Small intestine (tissue), 16 donors: ENCODE measurements at places on chromosomes 3 and 15. TPM values are rescaled to one million over a fixed set of nuclear protein-coding genes. Genes with fewer than 3 reads are reported as not detected.

The NOX5 gene
- polyA plus RNA-seq: 0.04 TPM

- H3K36me3 ChIP-seq: peaks cover 7% of the 10 kb centered on the region
- no peaks in the 10 kb centered on the region for H3K4me1 ChIP-seq
- no peak overlapping the region for H3K27ac ChIP-seq
- H3K4me3 ChIP-seq: no peak overlapping the region
Measured at GRCh38 chr3:167705840-167706239, 28.9 kb downstream of the PDCD10 start.

DNA sequence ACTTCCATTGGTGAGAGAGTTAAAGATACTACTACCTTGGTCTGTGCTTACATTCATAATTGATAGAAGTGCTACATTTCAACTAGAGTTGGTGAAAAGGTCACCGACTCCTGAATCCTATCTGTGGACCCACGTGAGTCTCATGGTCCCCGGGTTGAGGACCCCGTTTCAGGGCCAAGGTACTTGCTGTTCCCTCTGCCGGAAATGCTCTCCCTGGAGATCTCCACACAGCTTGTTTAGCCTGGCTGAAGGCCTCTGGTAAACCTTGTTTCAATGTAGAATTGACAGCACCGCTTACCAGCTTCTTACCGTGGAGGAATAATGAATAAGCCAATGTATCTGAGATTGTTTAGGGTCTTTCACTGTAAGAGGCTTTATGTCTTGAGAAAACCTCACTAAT lies 226.0 kb upstream of the GOLGA6L4 start:
- H3K27me3 ChIP-seq: no peaks in the 10 kb centered on the region
- no peaks in the 10 kb centered on the region for H3K36me3 ChIP-seq
- DNase-seq: no peak
- no peak overlapping the region for H3K27ac ChIP-seq
- no peak overlapping the region for H3K4me3 ChIP-seq

- no peak overlapping the region for H3K4me3 ChIP-seq
- no peaks in the 10 kb centered on the region for H3K27me3 ChIP-seq
- H3K27ac ChIP-seq: no peak overlapping the region
- no peaks in the 10 kb centered on the region for H3K4me1 ChIP-seq
- no peak for DNase-seq
Measured at GRCh38 chr3:154549391-154549790, 119.4 kb upstream of the GPR149 start.

DNA sequence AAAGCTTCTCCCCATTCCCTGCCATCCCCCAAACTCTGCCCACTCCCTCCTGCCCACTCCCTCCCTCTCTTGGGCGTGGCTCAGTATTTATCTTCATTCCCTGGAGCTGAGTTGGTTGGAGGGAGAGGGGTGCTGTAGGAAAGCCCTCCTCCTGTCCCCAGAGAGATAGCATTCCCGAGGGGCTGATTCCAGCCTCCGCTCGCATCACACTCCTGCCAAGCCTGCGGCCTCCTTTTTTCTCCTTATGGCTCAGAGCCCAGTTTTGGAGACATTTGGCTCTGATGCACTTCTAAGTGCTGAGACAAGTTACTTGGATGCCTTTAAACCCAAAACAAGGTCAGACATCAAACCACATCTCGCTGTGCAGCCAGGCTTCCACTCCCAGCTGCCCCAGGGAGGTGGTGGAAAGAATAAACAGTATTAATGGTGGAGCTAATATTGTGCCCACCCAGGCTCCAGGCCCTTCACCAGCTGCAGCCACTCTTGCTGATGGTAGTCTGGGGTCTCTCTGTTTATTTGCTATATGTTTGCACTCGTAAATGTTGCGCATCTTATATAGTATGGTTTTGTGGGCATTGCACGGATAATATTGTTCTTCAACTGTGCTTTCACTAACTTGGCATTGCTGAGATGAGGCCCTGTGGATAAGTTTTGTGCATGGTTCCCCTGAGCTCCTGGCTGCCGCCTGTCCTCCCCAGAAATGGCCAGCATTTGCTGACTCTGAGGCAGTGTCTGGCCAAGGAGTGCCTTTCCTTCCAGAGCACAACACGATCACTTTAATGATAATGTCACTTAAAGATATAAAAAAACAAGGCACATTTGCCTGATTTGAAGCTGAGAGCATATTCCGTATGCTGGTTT lies 157.2 kb downstream of the LRRC28 start:
- no peak overlapping the region for H3K27ac ChIP-seq
- DNase-seq: peak; percentile 26
- no peaks in the 10 kb centered on the region for H3K27me3 ChIP-seq
- no peak overlapping the region for H3K4me3 ChIP-seq
- no peaks in the 10 kb centered on the region for H3K36me3 ChIP-seq

The DOCK3 gene
- polyA plus RNA-seq: not detected

The CHRNA7 gene
- polyA plus RNA-seq: 4.3 TPM

The MST1R gene
- 145 TPM for polyA plus RNA-seq

DNA sequence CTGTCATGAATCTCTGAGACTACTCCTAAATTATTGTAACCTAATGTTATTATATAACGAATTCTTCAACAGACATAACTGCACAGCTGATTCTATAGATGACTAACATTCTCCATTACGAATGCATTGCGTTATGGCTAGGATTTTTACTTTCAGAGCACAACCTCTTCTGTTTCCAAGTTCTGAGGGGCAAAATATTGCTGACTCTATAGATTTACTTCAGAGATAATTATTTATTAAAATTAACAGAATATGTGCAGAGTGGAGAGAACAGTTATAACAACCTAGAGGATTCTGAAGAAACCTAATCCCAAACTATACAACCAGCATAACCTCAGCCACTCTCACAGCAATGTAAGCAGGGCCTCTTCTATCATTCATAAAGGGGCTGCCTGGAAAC lies 25.9 kb downstream of the SLITRK3 start:
- no peak for DNase-seq
- no peak overlapping the region for H3K27ac ChIP-seq
- no peak overlapping the region for H3K4me3 ChIP-seq
- no peaks in the 10 kb centered on the region for H3K4me1 ChIP-seq
- no peaks in the 10 kb centered on the region for H3K36me3 ChIP-seq
- H3K27me3 ChIP-seq: no peaks in the 10 kb centered on the region

The PPP1R14D gene
- polyA plus RNA-seq: 348 TPM

GRCh38 chr3:150422907-150423306 lies 14.8 kb downstream of the TSC22D2 start:
- no peak overlapping the region for H3K27ac ChIP-seq
- DNase-seq: no peak
- H3K4me1 ChIP-seq: peaks cover 10% of the 10 kb centered on the region
- H3K36me3 ChIP-seq: no peaks in the 10 kb centered on the region
- H3K4me3 ChIP-seq: no peak overlapping the region

GRCh38 chr3:129482721-129483120 lies 42.7 kb downstream of the IFT122 start:
- H3K27me3 ChIP-seq: no peaks in the 10 kb centered on the region
- no peak overlapping the region for H3K27ac ChIP-seq
- no peak overlapping the region for H3K4me3 ChIP-seq
- no peak for DNase-seq
- peaks cover 69% of the 10 kb centered on the region for H3K36me3 ChIP-seq

DNA sequence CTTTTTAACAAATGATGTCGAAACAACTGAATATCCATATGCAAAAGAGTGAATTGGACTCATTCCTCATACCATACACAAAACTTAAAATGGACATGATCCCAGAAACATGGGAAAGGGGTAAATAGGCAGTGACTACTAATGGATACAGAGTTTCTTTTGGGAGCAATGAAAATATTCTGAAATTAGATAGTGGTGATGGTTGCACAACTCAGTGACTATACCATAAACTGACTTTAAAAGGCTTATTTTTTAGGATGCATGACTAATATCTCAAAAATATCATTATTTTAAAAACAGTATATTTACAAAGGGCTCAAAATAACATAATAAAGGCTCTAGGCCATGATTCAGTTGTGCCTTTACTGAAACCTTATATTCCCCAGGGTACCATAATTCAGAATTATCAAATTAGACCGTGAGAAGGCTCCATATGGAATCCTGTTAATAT lies 16.3 kb upstream of the ATP13A3 start:
- H3K36me3 ChIP-seq: no peaks in the 10 kb centered on the region
- no peak overlapping the region for H3K27ac ChIP-seq
- DNase-seq: no peak
- no peaks in the 10 kb centered on the region for H3K27me3 ChIP-seq

- no peak overlapping the region for H3K27ac ChIP-seq
- no peak overlapping the region for H3K4me3 ChIP-seq
- H3K27me3 ChIP-seq: no peaks in the 10 kb centered on the region
- no peaks in the 10 kb centered on the region for H3K4me1 ChIP-seq
Measured at GRCh38 chr15:47577461-47577860, 139.8 kb upstream of the SEMA6D start.

DNA sequence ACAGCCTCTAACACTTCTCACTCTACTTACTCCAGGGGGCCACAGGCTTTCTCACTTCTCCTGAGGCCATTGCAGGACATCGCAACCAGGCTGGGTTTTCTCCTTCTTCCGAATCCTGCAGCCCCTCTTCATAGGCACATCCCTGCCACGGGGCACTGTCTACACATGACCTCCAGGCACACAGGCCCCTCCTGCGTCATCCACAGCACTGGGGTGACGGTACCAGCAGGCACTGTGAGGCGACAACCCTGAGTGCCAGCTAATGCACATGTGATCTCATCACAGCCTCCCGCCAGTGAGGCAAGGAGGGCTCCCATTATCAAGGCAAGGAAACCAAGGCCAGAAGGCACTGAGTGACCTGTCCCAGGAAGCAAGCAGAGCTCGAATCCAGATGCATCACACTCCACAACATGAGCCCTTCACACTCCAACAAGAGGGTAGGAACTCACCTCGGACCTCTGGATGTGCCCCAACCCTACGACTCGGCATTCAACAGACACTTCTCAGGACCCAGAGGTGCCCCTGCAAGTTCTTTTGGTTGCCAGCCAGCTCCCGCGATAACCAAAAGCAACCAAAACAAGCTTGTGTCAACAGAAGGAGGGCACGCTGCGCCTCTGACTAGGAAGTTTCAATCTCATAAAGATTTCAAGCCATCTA lies 16.7 kb downstream of the FAM174B start:
- H3K27me3 ChIP-seq: no peaks in the 10 kb centered on the region
- DNase-seq: no peak
- peaks cover 14% of the 10 kb centered on the region for H3K4me1 ChIP-seq
- H3K36me3 ChIP-seq: no peaks in the 10 kb centered on the region
- H3K27ac ChIP-seq: peak overlapping the region; percentile 44
- H3K4me3 ChIP-seq: no peak overlapping the region

GRCh38 chr3:9902372-9903237 lies at the start of gene IL17RE:
IL17RE (plus strand) TSS chr3:9902848; CDS start chr3:9902933, 85 bp downstream.
- H3K4me3 ChIP-seq: peak within 1 kb of the TSS; percentile 70
- H3K4me1 ChIP-seq: peaks cover 4% of the 10 kb centered on the region
- H3K36me3 ChIP-seq: no peaks in the 10 kb centered on the region
- DNase-seq: peak; percentile 81
- H3K27me3 ChIP-seq: no peaks in the 10 kb centered on the region

DNA sequence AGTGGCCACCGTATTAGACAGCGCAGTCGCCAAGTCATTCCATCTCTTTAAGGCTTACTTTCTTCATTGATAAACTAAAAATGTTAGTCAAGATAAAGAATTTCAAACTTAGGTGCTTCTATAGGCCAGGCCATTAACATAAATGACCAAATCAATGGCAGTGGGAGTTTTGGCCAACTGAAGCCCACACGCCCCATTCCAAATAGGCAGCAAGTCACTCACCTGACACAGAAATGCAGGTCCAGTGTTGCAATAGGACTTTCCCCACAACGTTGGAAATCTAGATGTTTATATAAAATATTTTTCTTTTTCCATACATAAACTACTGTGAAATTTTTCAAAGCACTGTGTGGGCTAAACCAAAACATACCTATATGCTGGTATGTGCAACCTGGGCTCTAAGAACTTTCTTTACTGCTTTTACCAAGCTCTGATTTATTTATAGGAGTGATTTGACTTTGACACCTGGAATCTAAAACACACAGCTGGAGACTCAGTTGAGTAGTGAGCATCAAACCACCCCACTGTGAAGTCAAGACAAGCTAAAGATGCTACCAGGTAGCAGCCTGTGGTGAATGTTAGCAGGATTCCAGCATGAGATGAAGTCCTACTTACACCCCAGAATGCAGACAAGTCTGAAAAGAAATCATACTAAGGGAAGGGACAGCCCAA lies 15.1 kb downstream of the GOLIM4 start:
- no peaks in the 10 kb centered on the region for H3K27me3 ChIP-seq
- no peaks in the 10 kb centered on the region for H3K36me3 ChIP-seq
- peaks cover 10% of the 10 kb centered on the region for H3K4me1 ChIP-seq
- H3K4me3 ChIP-seq: no peak overlapping the region
- no peak overlapping the region for H3K27ac ChIP-seq
- no peak for DNase-seq

DNA sequence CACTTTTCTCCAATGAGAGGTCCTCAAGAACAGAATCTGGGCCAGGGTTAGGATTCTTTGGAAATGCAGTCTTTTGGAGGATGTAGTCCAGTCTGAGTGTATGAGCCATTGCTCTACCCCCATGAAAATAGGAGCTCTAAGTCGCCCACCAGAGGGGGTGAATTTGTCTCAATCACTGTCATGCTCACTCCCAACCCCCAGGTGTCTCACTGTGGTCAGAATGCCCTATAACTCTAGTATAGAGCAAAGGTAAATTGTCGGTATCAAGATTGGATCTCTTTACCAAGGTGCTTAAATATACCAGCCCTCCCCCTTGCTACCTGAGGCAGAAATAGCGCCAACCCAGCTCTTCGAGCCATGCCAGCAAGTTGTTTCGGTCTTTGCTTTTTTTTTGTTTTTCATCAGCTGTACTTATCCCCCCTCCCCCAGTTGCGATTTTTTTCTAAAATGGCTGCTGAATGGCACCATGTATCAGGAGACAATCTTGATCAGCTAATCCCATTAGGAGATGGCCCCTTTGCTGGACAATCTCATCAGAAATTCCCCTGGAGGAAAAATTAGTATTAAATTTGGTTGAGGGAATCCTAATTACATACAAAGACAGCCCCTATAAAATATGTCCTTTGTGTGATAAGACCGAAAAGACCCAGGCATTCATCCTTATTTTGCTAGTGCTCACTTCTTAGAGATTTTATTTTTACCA lies 130.7 kb downstream of the EBLN2 start:
- no peak overlapping the region for H3K4me3 ChIP-seq
- no peaks in the 10 kb centered on the region for H3K27me3 ChIP-seq
- no peaks in the 10 kb centered on the region for H3K4me1 ChIP-seq
- H3K27ac ChIP-seq: no peak overlapping the region
- DNase-seq: no peak
- no peaks in the 10 kb centered on the region for H3K36me3 ChIP-seq

DNA sequence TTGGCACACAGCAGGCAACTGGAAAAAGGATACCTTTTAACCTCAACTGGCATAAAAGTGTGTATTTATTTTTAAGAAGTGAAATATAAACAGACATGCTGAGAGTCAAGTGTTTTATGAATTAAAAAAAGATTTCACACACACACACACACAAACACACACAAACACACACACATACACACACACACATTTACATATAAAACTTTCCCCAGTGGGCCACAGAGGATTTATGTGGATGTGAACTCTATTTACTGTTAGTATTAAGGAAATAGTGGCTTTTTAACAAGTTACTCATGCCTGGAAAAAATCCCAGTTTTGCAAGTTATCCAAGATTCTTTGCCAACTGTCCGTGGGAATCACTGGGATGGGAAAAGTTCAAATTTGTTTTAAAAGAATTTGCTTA lies 725.9 kb upstream of the NR2F2 start:
- H3K27me3 ChIP-seq: no peaks in the 10 kb centered on the region
- H3K27ac ChIP-seq: no peak overlapping the region
- no peaks in the 10 kb centered on the region for H3K4me1 ChIP-seq
- no peaks in the 10 kb centered on the region for H3K36me3 ChIP-seq
- no peak overlapping the region for H3K4me3 ChIP-seq

The TF gene
- polyA plus RNA-seq: not detected

The HES1 gene
- polyA plus RNA-seq: 17.0 TPM
